Muscle of back (tissue), 13 donors: ENCODE measurements at places on chromosomes 5 and 9. TPM values are rescaled to one million over a fixed set of nuclear protein-coding genes. Genes with fewer than 3 reads are reported as not detected.

- DNase-seq, result no peak
These were observed 456.9 kb downstream of the TAF11L14 start for GRCh38 chr5:18091142-18091541.

DNA sequence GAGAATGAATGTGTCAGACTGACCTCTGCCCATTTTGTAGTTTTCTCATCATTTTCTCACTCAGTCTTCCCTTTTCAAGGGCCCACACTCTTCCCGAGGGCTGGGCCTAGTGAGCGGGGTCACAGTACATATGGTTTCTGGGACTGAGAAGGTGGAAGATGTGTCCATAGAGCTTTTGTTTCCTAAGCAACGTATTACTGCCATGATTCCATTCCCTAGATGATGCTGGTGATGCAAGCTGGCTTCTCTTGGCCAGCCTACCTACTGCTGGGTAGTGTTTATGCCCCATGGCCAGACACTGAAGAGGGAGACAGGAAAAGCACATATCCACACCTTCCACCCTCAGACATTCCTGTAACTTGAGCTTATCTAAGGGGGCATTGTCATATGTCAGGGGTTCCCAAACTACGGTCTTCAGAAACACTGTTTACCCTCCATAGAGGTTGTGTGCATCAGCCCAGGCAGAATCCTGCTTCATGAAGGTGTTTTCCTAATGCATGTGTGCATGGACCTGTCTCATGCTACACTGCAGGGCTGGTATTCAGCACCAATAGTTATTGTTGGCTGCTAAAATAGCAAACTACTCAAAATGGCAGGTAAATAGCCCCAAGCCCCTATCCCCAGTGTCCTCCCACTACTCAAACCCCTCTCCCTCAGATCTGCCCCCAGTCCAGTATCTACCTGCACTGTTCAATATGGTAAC lies 9.5 kb downstream of the IRF1 start:
- DNase-seq, result no peak

GRCh38 chr9:79764374-79764773 lies 192.6 kb downstream of the TLE4 start:
- DNase-seq, result peak; percentile 90

GRCh38 chr5:2776337-2777302 lies 25.1 kb upstream of the IRX2 start:
- DNase-seq, result no peak

- DNase-seq, result no peak
These were observed 140.6 kb upstream of the NR4A3 start for GRCh38 chr9:99681113-99681512.

DNA sequence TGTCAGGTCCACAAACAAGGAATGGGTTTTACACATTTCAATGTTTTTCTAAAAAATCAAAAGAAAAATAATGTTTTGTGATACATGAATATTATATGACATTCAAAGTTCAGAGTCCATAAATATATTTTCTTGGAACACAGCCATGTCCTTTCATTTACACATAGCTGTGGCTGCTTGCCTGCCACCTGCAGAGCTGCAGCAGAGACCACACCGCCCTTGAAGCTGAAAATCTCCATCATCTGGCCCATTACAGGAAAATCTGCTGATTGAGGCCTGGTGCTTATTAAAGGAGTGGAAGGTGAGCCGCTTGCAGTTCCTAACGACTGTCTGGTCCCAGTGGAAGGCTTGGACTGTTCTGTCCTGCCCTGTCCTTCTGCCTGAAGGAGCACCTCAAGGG lies 232.6 kb upstream of the ADAMTS16 start:
- DNase-seq, result no peak

- peak; percentile 66 for DNase-seq
These were observed 31.0 kb downstream of the ABLIM3 start for GRCh38 chr5:149172261-149172660.

DNA sequence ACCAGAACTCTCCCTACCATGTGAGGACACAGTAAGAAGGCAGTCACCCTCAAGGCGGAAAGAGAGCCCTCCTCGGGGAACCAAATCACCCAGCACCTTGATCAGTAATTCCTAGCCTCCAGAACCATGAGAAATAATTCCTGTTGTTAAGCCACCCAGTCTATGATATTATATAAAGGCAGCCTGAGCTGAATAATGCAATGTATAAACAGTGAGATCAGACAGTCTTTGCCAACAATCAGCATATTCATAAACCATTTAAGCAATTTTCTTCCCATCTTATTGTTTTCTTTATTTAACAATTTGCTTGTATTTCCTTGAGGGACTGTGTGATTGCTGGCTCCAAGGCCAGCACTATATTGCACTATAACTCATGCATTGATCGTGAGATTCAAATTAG lies 144.4 kb upstream of the DAPK1 start:
- DNase-seq, result no peak

DNA sequence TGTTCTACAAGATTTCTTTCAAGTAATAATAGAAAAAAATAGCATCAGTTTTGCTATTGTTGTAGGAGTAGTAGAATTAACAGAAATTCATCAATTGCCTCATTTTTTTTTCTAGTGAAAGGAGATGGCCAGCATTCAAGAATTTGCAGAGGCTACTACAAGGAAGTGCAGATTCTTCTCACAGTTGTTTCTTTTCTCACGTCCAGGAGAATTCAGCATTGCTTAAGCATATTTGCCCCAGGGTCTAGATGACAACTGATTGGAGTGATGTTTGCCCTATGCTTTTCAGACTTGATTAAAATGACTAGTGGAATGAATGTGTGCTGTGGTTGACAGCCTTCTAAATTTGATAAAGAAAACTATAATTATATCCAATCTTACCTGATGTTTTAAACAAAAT lies 46.6 kb upstream of the SLC12A2 start:
- DNase-seq, result no peak

GRCh38 chr9:95005278-95006143 lies 279.0 kb downstream of the AOPEP start:
- DNase-seq, result no peak

GRCh38 chr5:165305596-165305995 lies 1800.2 kb downstream of the MAT2B start:
- no peak for DNase-seq

- DNase-seq, result no peak
These were observed 5.2 kb downstream of the GM2A start for GRCh38 chr5:151258201-151258611.

- no peak for DNase-seq
These were observed 56.4 kb downstream of the NIPSNAP3B start for GRCh38 chr9:104820336-104820735.

Gene FOXD4L4
- polyA plus RNA-seq, result 0.26 TPM

Gene CCDC180
- 10.3 TPM for polyA plus RNA-seq

Gene GPX3
- polyA plus RNA-seq, result 34.8 TPM

Gene TICAM2
- polyA plus RNA-seq, result 4.7 TPM

Gene NIPAL4
- polyA plus RNA-seq, result 1.0 TPM

Gene PCA3
- polyA plus RNA-seq, result 1.6 TPM

Gene FBP1
- 1.0 TPM for polyA plus RNA-seq
